ENCODE measurements at places on chromosomes 7 and 10. TPM values are rescaled to one million over a fixed set of nuclear protein-coding genes. Genes with fewer than 3 reads are reported as not detected.

HECTD2 gene
- polyA plus RNA-seq, result 89.1 TPM

PDE1C gene
- polyA plus RNA-seq, result 4.0 TPM

- DNase-seq, result no peak
Observed at GRCh38 chr10:113825791-113826190, 28.1 kb downstream of the DCLRE1A start.

- DNase-seq, result no peak
Observed at GRCh38 chr10:1779796-1780195, 42.5 kb upstream of the ADARB2 start.

ADARB2 gene
- polyA plus RNA-seq, result 0.88 TPM

DNA sequence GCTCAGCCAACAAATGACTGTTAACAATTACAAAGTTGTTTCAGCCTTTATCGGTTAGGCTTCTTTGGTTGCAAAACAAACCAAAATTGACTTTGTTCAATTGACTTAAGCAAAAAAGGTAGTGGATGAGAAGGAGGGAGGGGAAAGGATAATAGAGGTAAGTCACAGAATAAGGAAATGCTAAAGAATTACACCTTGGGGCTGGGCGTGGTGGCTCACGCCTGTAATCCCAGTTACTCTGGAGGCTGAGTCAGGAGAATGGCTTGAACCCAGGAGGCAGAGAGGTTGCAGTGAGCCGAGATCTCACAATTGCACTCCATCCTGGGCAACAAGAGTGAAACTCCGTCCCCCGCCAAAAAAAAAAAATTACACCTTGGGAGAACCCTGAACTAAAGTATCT lies 41.4 kb downstream of the AHCYL2 start:
- no peak for DNase-seq

OR2A1 gene
- 2.8 TPM for polyA plus RNA-seq

NPTX2 gene
- polyA plus RNA-seq, result 0.53 TPM

DNA sequence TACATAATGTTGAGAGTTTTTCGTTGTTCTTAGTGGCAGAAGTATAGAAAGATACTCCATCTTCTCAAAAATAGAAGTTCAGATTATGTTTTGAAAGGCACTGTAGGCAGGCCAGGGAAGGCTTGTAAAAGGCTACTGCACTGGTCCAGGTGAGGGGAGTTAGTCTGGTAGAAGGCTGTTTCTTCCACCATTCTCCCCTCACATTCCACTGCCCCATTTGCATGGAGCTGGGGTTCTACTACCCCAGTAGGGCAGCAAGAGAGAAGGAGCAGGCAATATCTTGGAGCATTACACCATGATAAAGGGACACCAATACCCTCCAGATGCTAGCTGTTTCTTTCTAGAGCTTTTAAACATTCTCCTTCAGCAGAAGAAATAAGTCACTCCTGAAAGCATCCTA lies 16.5 kb upstream of the SGMS1 start:
- DNase-seq, result no peak

PRKG1 gene
- polyA plus RNA-seq, result 16.8 TPM

PLPP4 gene
- polyA plus RNA-seq, result 0.11 TPM
